Kasumi-1 (cell line): ENCODE measurements at places on chromosomes 2 and 18.
A peak's percentile ranks its signal among the peaks of the same experiment; 100 is the strongest.

DNA sequence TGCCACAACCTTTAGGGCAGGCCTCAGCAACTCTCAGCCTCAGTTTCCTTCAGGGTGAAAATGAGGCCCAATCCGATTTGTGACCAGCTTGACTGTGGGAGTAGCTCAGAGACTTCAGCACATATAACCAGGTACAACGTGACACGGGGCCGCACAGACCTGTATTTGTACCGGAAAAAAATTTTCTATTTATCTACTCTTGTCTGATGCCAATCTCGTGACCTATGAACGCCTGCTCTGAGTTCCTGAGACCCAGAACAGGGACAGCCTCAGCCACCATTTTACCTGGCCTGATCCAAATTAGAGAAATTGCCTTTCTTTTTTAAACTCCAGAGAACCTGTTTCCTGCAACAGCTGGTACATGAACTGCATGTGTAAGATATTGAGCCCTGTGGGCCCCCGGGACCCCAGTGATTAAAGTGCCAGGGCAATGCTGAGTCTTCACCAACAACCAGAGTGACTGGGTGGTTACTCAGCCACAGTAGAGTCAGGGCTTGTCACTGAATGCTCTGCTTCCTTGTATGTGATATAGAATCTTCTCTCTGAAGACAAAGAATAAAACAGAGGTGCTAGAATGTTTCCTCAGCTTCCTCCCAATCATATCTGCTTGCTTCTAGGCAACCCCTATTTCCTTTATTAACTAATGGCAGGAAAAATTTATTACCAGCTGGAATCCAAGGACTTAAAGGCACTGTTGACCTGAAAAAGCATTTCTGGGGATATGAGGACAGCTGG lies 47.8 kb upstream of the FZD7 start:
- DNase-seq: no peak

DNA sequence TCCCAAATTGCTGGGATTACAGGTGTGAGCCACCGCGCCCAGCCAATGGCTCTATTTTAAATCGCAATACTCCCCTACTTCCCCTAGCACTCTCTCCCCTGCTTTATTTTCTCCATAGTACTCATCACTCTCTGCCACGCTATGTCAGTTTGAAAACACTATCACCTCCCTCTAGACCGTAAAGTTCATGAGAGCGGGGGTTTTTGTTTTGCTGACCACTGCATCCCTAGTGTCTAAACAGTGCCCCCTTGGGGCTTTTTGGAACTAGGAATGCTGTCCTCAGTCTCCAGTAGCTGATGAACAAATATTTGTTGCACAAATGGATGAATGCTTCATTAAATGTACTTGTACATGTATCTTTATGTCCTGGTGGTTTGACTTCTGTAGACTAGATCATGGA lies 44.1 kb downstream of the ATOH8 start:
- DNase-seq: peak; percentile 13

DNA sequence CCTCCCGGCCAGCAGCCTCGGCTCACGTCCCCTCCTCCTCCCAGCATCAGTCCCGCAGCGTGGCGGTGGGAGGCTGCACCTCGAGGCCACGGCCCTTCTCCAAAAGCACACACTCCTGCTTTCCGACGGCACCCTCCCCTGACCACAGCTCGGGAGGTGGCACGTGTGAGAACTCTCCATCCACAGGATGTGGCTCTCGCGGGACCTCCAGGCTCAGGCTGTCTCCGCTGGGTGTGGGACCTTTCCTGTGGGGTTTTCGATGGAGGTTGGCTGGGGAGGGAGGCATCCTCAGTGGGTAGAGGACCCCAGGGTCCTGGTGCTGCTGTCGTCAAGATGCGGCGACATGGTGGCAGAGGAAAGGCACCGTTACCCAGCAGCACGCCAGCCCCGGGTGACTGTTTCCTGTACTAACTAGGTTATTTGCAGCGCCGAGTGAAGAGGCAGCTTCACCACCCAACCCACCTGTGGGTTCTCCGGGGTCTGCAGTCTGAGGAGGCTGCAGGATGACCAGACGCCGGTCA lies 42.8 kb upstream of the KCNG2 start:
- DNase-seq: no peak

- no peak for DNase-seq
Observed at GRCh38 chr2:127146071-127146725, 39.2 kb upstream of the BIN1 start.

- DNase-seq: no peak
Observed at GRCh38 chr2:239259173-239259572, 141.6 kb downstream of the HDAC4 start.

GRCh38 chr2:227280895-227281294 lies 44.2 kb upstream of the MFF start:
- peak; percentile 0 for DNase-seq

DNA sequence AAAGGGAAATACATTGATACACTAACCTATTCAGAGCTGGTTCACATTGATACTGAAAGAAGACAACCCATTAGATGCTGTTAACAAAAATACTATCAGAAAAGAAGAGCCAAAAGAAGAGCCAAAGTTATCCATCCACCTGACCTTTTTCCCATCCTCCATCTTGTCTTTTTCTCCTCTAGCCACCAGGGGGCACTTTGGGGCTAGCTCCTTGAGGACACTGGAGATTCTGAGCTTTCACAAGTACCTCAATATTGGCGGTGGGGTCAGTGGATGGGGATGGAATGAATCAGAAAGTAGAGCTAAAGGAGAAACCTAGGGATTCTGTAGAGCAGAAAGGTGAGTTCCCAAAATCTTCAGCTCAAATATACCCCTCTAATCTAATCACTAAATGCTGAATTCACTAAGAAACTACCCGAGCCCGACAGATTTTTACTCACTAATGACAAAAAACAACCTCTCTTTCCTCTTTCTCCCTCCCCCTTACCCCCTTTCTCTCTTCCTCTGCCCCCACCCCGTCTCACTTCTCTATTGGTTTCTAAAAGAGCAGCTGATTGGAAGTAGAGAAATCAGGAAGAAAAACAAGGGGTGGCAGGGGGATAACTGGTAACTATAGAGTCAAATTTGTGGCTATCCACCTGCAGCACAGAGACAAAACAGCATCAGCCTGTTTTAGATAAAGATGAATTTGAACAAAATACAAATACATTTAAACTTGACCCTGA lies 203.3 kb downstream of the TCF4 start:
- peak; percentile 39 for DNase-seq

- DNase-seq: no peak
Observed at GRCh38 chr2:222866358-222866960, 5.6 kb downstream of the ACSL3 start.
